ENCODE measurements at places on chromosomes 7 and 10.
A peak's percentile ranks its signal among the peaks of the same experiment; 100 is the strongest.

GRCh38 chr7:137882806-137883205 lies 36.0 kb upstream of the DGKI start:
- no peak for DNase-seq

- no peak for DNase-seq
Observed at GRCh38 chr7:139842401-139843210, 13.5 kb downstream of the TBXAS1 start.

DNA sequence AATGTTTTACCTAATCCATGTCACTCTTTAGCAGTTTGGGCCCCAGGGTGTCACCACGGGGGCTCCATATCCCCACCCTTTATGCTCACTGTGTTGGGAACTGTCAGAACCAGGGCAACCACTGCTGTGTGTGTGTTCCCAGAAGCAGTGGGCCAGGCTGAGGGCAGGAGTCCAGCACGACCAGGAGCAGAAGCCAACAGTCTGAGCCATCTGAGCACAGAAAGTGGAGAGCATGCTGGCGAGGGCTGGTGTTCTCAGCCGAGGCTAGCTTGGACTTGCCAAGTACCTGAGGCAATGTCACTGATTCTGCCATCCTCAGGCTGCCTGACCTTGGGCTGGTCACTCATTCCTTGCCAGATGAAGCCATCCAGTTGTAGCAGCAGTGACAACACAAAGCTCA lies 285.0 kb downstream of the BMPER start:
- no peak for DNase-seq

DNA sequence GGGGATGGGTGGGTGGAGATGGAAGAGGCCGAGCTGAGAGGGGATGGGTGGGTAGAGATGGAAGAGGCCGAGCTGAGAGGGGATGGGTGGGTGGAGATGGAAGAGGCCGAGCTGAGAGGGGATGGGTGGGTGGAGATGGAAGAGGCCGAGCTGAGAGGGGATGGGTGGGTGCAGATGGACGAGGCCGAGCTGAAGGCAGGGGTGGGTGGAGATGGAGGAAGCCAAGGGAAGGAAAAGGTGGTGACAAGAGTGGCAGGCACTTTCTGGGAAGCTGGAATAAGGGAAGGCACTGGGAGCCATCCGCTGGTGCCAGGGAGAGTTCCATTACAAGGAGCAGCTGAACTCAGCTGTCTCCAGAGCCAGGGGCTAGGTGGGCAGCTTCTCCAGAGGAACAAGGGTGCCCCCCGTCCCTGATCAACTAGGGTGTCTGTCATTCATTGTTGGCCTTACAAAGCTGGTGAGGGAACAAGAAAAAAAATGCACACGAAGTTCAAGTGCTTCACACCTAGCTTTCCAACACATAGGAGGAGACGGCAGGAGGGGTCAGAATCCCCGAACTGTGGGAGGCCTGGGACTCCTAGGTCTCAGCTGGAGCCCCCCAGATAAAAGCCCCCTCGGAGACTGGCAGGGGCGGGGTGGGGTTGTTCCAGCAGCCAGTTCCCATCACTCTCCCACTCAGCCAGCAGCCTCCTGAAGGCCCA lies 62.4 kb downstream of the PROSER2 start:
- DNase-seq = no peak

DNA sequence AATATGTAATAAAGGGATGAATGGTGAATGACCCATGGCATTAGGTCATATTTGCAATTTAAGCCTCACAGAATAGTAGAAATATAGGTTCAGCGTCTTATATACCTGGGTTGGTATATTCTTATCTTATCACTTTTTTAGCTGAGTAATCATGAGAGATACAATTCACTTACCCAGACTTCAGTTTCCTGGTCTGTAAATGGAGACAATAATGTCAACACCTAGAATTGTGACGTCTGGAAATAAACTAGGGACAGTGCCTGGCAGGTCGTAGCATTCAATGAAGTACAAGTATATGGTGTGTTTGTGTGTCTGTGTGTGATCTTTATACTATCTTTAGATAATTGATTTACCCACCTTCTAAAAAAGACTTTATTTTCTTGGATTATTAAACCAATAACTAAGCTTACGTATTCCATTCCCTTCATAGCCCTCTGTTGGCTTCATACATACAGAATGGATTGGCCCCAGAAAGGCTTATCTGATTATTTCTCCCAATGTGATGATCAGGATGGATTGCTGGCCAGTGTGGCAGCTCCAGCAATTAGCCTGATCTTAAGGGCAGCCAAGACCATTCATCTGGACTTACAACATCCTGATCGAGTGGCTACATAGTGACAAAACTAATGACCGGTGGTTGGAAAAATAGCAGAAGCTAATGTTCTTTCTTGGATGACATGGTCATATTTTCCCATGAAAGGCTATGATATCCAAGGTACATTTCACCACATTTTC lies 121.2 kb upstream of the NPVF start:
- no peak for DNase-seq

DNA sequence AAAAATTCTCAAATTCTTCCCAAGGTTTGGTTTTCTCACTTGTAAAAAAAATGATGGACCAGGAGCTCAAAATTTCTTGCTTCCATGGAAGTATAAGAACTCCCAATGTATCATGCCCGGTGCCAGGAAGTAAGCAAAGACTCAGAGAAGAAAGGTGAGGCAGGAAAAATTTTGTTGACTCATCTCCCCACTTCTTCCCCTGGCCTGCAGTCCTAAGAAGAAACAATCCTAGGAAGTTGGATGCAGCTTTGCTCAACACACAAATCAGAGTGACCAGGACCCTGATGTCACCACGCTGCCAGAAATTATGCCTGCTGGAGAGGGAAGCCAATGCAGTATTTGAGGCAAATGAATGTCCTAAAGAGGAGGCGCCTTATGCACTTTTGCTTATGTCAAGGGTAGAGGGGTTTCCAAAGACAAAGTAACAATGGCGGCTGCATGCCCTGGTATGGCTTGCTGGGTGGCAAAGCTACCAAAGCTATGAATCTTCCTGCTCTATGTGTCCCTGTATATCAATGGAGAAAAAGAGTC lies 163.6 kb downstream of the NEURL1 start:
- no peak for DNase-seq

DNA sequence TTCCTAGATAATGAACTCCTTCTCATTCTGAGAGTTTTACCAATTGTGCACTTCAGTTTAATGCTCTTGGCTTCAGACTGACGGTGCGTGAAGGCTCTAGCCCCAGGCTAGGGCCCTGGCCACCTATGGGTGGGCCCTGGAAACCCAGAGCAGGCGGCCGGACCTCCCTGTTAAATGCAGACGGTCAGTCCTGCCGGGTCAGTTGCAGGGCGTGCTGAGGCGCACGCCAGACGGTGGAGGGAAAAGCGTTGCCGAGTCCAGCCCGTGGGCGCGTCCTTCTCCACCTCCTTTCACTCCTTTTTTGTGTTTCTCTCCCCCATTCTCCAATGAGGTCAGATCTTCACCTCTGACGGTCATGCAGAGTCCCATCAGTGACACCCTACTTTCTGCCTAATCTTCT lies 2.3 kb downstream of the DPYSL4 start:
- no peak for DNase-seq

- DNase-seq = peak; percentile 64
Observed at GRCh38 chr10:3192856-3193635, 20.5 kb upstream of the PITRM1 start.

GRCh38 chr10:93030409-93030808 lies 30.2 kb upstream of the CYP26C1 start:
- DNase-seq = no peak

DNA sequence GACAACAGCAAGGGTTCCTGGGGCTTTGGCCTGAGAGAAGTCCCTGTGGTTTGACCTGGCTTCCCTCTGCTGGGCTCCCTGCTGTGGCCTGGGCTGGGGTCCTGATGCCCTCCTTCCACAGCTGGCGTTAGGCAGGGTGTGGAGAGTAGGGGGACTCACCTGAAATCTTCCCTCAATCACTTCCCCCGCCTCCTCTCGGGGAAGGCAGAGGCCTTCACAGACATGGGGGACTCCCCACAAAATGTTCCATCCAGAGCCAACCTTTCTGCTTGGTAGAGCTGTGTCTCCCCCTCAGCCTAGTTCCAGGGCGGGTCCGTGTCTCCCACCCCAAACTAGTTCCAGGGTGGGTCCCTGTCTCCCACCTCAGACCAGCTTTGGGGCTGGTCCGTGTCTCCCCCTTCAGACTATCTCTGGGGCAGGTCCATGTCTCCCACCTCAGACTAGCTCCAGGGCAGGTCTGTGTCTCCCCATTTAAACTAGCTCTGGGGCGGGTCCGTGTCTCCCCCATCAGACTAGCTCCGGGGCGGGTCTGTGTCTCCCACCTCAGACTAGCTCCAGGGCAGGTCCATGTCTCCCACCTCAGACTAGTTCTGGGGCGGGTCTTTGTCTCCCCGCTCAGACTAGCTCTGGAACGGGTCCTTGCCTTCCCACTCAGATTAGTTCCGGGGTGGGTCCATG lies 2.2 kb downstream of the PVRIG start:
- no peak for DNase-seq

- no peak for DNase-seq
Observed at GRCh38 chr10:76125900-76126299, 694.5 kb downstream of the LRMDA start.

DNA sequence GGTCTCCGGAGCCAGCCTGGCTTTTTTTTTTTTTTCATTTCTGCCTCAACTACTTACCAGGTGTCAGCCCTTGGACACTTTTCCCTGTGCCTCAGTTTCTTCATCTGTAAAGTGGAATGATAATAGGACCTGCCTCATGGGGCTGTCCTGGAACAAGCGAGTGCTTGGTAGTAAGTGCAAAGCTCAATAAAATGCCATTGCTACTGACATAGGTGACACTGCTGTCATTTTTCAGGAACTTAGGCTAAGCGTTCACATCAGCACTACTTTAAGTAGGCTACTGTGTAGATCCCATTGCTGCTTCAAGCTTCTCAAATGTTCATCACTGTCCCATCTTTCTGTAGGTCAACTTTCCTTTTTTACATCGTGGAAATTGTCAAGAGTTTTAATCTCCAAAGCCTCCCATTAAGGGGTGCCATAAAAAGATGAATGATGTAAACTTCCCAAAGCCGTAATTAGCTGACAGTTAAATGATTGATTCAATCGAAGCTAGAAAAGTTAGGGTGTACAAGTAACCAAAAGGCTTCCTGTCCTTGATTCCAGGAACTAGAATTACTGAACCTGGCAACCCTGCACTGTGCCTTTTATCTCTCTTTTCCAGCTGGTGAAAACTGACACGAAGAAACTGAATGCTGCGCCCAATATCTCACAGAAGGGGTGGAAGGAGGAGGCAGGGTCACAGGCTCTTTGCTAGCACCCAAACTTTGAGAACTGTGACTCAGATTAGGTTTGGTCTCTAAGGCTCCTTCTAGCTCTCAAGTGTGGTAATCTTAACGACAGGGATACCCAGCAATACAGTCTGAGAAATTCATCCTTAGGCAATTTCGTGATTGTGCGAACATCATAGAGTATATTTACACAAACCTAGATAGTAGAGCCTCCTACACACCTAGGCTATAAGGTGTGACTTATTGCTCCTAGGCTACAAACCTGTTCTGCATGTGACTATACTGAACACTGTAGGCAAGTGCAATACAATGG lies 861 bp upstream of the USP6NL start:
- DNase-seq = no peak

DNA sequence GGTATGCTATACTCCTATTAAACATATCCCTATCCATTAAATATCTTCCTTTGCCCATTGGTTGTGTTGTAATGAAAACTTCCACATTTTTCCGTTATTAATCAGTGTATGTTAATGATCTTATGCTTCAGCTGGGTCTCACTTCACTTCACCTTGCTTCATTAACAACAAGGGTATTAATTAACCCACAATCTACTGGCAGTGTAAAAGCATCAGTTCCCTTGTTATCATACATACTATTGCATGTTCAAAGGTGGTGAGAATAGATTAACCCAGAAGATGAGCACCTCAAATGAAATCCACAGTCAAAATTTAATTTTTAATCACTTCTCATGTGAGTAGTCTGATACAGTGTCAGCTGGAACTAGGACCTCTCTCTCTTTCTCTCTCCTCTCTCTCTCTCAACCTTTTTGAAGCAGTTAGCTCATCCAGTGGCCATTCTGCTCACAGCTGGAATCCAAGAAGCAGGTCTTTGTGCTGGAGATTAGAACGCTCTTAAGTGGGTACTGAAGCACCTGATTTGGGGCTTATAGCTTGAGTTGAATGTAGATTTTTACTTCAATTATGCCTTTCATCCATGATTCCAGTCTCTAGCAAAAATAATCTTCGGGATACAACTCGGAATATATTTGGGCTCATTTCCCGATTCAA lies 172.3 kb downstream of the RAPGEF5 start:
- DNase-seq = no peak

- DNase-seq = no peak
Observed at GRCh38 chr10:104993085-104993484, 352.0 kb downstream of the SORCS3 start.

DNA sequence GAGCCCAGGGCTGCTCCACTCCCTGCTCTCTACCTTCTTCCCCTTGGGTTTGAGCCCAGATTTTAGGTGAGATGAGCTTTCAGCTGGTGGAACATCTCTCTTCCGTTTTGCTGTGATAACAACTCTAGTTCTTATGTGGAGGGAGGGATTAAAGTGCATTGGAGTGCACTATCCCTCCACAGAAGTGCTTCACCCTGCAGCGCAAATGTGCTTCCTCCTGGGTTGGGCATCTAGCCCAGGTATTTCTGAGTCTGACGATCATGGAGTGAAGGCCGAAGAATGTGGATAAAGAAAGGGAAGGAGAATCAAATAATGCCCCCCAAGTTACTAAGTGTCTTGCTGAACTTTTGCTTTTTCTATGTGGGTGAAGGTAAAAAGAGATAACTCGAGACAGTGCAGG lies 157.4 kb downstream of the CACNB2 start:
- no peak for DNase-seq

- peak; percentile 79 for DNase-seq
Observed at GRCh38 chr7:116210345-116211005, at the start of gene TES. Gene TES (plus strand): TSS chr7:116210539. CDS start chr7:116210708, 169 bp downstream.

GRCh38 chr10:95837356-95837776 lies 70.4 kb upstream of the CC2D2B start:
- DNase-seq = no peak

DNA sequence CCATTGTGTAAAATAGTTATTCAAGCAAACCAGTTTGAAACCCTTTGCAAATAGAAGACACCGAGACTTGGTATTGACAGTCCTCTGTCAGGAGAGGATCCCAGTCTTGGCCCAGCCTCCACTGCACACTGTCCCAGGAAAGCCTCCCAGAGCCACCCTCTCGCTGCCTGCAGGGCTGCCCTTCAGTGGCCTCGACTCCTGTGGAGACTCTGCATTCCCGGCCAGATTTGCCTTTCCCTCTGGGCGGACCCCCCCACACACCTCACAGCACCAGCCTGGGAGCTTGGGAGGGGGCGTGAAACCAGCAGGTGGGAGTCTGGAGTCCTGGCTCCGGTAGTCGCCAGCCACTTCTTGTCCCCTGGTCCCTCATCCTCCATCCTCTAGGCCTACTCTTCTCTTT lies 48.7 kb downstream of the GRK5 start:
- DNase-seq = no peak
